Gastrocnemius medialis (tissue), 4 donors: ENCODE measurements at places on chromosomes 4 and X. TPM values are rescaled to one million over a fixed set of nuclear protein-coding genes. Genes with fewer than 3 reads are reported as not detected.

The CLTRN gene
- not detected for total RNA-seq

The PGAM4 gene
- not detected for total RNA-seq

DNA sequence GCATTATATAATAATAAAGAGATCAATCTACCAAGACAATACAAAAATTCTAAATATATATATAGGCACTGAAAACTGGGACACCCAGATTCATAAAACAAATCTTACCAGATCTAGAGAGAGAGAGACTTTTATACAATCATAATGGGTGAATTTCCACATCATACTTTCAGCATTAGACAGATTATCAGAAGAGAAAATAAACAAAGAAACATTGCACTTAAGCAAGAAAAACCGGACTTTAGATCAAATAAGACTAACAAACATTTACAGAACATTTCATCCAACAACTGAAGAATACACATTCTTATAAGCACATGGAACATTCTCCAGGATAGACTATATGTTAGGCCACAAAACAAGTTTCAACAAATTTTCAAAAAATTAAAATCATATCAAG, 245.1 kb downstream of the INPP4B start:
- DNase-seq = no peak

DNA sequence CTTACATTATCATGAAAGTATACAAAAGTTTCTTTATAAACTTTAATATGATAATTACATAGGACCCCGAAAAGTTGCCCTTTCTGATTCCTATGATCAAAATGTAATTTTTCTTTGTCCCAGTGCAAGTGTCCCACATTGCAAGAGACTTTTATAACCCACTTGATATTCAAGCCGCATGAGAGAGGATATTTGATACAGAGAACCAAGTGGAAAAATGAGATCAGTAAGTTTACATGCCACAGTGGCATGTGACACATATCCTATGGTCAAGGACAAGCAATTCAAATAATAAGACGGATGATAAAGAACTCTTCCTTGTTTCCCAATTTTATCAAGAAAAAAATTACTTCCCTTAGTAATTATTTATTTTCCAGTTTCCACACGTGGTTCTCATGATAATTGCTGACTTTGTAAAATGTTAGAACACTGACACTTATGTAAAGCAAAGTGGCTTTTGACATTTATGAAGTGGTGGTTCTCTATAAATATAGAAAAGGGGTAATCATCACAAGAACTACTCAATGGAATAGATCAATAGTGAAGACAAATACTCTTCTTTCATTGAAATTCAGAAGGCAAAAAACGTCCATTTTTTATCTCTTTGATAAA, 273.7 kb upstream of the NOCT start:
- DNase-seq = no peak

DNA sequence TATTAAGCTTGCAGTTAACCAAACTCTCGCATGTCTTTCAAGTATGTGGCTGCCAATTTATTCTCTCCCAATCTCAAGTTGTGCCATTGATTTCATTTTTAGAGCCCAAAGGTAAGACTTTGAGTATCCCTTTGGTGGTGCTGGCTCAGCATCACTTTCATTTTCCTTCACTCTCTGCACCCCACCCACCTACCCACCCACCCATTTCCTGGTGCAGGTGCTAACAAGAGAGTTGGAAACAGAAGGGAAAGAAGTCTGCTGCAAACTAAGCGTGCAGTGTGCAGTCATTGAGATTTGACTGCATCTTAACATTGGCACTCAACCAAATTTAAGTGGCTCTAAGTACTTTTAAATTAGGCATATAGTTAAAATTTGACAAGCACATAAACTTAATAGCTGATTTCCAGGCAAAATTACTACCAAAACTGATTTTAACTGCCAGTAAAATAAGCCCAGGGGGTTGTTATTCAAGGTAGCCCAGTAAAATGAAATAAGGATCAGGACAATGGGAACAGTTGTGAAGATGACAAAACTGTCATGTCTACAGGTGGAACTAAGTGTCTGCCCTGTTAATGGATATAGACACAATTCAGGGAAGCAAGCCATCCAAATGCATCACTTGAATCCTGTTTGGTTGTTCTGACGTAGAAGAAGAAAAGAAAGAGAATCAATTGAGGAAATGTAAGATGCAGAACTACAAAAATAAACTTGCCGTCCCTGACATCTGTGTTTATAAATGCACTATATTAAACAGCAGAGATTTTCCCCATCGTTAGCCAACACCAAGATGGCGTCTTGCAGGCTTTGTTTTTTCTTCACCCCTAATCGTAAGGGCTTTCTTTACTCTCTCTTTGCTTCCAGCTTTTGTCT, 184.2 kb downstream of the KDR start:
- DNase-seq = no peak

DNA sequence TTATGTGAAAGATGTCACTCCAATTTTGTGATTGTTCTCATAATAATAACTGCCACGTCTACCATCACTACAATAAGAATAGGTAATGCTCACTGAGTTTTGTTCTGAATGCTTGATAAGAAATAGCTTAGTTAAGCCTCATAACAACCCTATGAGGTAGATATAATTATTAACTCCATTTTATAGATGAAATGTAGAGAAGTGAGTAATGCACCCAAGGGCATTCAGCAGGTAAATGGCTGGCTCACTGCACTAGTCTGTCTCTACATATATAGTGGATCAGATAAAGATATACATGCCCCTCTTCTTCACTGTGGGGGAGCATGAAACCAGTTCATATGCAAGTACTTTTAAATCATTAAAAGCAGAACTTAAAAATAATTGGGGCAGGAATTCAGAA, 65.8 kb upstream of the SLC4A4 start:
- no peak for DNase-seq

DNA sequence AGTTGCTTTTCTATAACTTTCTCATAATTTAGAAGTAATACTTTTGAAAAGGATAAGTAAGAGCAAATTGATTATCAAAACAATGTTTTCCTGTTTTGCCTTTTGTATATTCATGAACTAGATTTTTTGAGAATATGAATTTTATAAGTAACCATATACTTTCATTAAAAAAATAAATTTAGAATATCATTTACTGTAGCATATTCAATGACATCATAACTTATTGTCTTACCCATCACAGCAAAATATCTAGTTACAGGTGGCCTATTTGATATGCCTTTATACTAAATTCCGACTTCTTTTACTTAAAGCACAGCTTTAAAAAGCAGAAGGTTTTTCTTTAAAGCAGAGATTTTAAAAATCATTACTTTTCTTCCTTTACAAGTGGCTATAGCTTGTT, 20.1 kb downstream of the BLTP1 start:
- DNase-seq = no peak

- no peak for DNase-seq
Observed at GRCh38 chr4:41425650-41426049, 112.3 kb upstream of the LIMCH1 start.

- no peak for DNase-seq
Observed at GRCh38 chr4:144355811-144356757, 215.6 kb upstream of the GYPA start.

- DNase-seq = no peak
Observed at GRCh38 chr4:8350841-8351461, 81.4 kb downstream of the HTRA3 start.

DNA sequence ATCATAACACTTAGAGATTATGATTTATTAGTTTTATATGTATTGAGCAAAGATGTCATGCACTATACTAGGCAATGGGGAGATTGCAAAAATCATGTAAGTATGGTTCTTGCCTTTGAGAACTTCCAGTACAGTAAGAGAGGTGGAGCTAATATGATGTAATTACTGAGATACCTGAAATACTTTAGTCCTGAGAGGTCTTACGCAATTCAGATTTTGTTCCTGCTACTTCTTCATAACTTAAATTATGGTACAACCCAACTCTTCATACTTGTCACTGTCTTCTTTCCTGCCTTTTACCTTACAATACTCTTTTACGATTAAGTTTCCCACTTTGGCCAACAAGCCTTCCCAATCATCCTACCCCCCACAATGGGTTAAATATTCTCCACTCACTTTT, 564.2 kb upstream of the PITX2 start:
- no peak for DNase-seq

- no peak for DNase-seq
Observed at GRCh38 chr4:18398661-18399060, 377.1 kb upstream of the LCORL start.

DNA sequence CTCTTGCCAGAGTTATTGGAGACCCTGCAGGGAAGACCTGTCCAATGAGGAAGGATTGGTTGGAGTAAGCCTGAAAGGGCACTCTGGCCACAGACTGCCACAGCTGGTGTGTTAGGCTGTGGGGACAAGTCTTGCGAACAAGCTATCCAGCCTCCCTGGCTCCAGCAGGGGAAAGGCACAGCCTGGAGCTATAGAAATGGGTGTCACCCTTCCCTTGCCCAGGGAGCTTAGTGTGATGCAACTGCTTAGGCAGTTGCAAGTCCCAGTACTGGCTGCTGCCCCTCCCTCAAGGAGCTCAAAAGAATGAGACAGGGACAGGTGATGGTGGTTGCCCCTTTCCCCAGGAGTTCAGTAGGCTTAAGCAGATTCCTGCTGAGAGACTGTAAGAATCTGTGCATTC, 165.7 kb upstream of the CT83 start:
- no peak for DNase-seq

DNA sequence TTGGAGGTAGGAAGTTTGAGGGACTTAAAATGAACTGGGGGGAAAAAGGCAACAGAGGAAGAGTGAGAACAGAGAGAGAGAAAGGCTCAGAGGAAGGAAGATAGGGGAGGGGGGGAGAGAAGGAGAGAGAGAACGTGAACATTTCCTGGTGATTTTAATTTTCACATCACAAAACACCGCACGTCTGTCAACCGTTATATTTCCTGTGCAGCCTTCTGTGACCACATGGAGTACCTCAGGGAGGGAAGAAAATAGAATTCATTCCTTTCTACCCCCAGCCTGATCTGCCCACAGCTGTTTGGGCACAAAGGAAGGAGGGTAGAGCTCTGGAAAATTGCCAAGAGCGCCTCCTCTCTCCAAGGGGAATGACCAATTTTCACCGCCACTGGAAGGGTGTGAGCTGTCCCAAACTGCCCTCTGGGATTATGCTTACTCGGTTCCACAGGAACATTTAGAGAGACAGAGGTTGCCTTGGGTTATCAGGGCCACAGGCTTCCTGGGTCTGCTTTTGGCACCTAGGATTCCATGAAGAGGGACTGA, 135.7 kb upstream of the MAMLD1 start:
- no peak for DNase-seq

GRCh38 chr4:148196164-148196563, 246.1 kb downstream of the NR3C2 start:
- no peak for DNase-seq
